ENCODE measurements at places on chromosomes 3 and 15.

DNA sequence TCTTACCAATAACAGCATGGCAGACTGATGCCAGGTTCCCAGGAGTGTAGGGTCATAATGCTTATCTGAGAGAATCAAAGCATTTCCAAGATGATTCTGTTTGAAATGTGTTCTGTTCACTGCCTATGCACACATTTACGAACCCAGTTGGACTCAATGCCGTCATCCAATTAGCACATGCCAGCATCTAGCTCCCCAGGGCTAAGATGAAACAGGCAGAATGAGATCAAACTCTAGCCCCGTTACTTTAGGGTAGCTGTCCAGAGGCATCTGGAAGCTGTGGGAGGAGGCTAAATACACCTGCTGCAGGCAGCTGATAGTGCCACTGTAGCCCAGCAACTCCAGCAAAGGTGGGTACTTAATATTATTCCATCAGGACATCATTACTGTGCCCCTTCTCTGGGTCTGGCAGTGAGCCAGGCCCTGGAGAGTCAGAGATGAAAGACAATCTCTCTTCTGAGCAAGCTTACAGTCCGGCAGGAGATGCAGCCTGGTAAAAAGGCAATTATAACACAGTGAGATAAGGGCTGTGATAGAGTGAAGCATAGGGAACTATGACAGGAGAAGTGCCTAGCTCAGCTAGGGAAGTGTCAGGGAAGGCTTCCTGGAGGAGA, 156.4 kb upstream of the PPP2R3A start:
- DNase-seq, result no peak

- DNase-seq, result no peak
Measured at GRCh38 chr3:43525941-43526607, 95.7 kb downstream of the ANO10 start.

DNA sequence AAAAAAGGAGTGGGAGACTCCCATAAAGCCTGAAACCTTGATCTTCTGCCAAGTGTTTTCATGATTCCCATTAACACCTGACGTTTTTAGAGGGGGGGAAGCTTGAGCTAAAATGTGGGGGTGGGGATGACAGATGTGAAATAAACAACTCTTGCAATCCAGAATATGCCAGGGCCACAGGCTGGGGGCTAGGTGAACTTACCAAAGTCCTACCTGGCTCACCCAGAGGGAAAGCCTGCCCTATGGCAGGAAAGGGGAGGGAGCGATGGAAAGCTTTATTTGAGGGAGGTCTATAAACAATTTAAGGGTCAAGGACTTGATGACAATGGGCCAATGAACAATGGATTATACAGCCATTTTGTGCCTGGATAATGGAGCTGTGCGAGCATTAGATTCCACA, 108.3 kb downstream of the LRIG1 start:
- DNase-seq, result no peak

GRCh38 chr3:177521305-177521704, 324.0 kb upstream of the TBL1XR1 start:
- DNase-seq, result no peak

DNA sequence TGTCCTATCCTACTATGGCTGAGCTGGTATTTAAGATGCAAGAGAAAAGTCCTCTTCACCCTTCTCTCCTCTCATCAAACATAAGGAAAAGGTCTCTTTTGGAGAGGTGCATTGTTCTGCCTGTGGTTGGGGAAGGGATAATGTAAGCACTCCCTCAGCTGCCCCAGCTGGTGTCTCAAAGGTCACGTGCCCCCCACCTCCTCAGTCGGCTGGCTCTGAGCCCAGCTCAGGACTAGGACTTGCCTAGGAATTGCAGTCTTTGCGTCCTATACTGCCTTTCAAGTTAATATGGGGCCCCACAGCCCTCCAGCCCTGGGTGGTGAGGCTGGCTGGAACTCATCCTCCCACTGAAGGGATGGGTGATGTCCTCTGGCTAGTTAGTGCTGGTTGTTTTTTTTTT, 29.7 kb downstream of the OR4F15 start:
- DNase-seq, result no peak

GRCh38 chr15:88908697-88909621, 4.2 kb downstream of the MFGE8 start:
- no peak for DNase-seq

DNA sequence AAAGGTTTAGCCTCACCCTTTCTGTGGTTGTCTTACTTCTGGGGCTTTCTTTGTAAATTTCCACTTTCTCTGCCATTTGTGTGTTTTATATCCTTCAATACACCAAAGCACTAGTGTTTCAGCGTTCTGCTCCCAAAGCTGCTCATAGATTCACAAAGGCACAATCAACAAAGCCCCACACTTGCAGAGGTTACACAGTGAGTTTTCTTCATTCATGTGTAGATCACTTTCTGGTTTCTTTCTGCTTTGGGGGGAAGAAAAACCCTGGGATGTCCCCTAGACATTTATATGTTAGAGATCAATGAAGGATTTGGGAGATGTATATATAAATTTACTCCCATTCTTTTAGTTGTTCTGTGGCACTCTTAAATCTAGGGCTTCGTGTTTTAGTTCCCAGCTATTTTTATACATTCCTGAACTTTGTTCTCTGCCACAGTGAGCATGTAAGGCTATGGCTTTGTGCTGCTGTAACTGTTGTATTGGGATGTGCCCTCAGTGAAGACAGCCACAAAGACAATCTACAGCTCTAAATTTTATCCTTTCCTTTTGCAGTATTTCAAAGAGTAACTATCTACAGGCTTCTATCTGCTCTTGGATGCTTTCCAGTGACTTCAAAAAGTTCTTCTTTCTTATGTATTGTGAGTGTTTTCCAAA, 636.5 kb downstream of the ZBBX start:
- DNase-seq, result no peak

- no peak for DNase-seq
Measured at GRCh38 chr15:91925794-91926193, 72.3 kb downstream of the SLCO3A1 start.

DNA sequence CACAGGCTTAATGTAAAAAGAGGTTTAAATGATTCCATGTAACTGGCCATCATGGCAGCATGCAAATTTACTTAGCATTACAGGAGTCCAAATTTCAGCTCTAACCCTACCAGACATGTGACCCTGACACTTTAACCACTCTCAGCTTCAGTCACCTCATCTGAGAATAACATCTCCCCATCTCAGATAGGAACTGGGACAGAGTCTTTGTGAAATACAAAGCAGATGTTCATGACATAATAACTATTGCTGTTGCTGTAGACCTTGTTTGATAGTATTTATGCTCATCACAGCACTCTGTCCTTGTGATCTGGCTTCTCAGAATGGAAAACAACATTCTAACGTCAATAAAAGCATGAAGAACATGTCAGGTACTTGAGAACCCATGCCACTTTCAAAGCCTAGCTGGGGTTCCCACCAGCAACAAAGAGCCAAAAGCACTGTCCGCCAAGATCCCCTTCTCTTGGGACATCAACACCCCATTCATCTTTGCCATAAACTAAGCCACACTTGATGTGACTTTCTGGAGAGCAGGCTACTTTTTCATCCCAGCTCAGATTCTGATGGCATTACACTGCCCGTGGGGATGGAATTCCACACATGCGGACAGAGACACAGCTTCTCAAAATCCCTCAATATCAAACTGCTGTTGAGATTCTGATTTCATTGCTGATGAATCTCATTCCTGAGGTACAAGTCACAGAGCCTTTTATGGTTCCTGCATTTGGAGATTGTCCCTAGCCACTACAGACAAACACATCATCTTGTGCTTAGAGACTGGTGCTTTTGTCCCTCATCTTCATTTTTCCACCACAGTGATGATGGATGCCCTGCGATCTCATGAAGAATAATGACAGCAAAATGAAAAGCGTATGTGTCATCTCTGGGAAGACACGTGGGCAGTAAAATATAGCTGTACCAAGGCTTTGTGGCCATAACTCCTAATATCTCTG, 202.7 kb downstream of the TNIK start:
- no peak for DNase-seq

- DNase-seq, result no peak
Measured at GRCh38 chr3:142210608-142211007, 14.8 kb downstream of the GK5 start.

DNA sequence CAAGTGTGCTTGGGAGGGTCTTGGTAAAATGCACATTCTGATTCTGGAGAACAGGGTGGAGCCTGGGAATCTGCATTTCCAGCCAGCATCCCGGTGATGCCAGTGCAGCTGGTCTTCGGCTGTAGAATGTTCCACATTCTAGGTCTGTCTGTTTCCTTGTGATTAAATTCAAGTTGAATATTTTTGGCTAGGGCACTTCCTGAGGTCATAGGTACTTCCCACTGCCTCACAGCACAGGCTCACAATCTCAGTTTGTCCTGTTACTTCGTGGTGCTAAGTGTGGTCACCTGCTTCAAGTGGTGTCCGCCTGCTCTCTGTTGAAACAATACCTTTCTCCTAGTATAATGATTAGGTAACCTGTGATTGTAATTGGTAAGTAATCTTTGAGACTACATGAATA, 40.1 kb downstream of the FLNB start:
- DNase-seq, result no peak

DNA sequence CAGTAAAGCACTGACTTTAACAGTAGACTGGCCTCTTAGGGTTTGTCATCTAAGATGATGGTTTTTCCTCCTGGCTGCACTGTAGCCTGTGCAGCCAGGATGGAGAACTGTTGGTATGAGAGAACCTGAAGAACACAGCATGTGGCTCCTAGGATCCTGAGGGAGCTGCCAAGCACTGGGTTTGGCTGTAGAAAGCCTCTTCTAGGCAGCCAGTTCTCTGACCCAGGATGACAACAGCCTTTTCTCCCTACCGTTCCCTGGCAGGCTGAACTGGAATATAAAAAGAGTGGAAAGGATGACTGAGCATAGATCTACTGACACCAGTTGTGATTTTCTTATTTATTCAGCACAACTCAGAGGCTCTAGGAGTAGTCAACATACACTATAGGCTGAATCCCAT, 34.3 kb upstream of the MANF start:
- no peak for DNase-seq

GRCh38 chr3:190826018-190826417, 36.5 kb downstream of the GMNC start:
- no peak for DNase-seq

- DNase-seq, result no peak
Measured at GRCh38 chr3:190903156-190903555, 40.7 kb upstream of the GMNC start.

- no peak for DNase-seq
Measured at GRCh38 chr15:88630141-88630721, 8.6 kb upstream of the ISG20 start.

- DNase-seq, result no peak
Measured at GRCh38 chr15:77691607-77692006, 58.9 kb upstream of the LINGO1 start.

DNA sequence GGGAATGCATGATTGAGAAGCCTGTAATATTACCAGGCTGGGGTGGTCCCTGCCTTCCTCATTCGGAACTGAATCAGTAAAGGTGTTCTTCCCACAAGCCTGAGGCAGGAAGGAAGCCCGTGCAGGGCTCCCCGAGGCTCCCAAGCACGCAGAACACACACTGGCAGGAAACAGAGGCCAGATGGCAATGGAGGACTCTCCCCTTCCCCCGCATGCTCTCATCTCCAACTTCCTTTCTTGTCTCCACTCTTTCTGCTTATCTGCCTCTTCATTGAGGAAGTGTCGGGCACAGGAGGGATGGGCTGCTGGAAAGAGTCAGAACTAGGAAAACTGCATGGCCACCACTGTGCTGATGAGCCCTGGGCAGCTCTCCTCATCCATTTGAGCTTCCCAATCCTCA, 123.5 kb downstream of the NUP210 start:
- no peak for DNase-seq

DNA sequence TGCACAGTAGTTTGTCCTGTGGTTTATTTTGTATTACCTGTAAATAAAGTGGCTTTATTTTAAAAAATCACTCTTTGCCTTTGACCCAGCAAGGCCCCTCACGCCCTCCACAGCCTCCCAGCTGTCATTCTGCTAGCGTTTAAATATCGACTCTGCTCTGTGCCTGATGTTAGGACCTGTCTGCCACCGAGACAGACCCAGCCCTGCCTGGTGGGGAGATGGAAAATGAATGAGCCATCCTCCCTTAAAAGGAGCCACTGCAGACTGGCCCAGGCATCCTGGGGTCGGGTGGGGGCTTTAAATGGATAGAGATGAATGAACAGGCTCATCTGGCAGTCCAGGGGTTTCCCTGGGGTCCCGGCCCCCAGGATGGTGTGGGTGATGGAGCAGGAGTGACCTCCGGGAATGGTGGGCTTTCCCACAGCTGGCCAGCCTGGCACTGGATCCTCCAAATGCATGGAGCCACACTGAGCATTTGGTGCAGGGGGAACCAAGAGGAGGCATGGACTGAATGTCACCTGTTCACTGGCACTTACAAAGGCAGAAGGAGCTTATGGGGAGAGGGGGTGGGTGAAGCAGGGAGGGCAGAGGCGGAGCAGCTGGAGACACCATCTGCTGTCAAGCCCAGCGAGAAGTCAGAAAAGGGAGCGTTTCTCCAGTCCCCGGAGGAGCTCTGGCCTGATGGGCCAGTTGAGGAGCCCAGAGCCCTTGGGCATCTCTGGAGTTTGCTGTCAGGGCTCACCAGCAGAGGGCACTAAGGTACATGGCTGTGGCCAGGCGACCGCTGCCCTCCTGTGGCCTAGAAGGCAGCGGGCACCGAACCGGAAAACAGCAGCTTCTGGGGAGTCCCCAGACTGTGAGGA, 11.9 kb downstream of the GRM2 start:
- DNase-seq, result peak; percentile 50

GRCh38 chr15:95972041-95972553, 358.4 kb upstream of the NR2F2 start:
- no peak for DNase-seq
